ENCODE measurements at places on chromosomes 7 and 10.

- DNase-seq: no peak
These were observed 53.2 kb upstream of the SYPL1 start for GRCh38 chr7:106165337-106165736.

DNA sequence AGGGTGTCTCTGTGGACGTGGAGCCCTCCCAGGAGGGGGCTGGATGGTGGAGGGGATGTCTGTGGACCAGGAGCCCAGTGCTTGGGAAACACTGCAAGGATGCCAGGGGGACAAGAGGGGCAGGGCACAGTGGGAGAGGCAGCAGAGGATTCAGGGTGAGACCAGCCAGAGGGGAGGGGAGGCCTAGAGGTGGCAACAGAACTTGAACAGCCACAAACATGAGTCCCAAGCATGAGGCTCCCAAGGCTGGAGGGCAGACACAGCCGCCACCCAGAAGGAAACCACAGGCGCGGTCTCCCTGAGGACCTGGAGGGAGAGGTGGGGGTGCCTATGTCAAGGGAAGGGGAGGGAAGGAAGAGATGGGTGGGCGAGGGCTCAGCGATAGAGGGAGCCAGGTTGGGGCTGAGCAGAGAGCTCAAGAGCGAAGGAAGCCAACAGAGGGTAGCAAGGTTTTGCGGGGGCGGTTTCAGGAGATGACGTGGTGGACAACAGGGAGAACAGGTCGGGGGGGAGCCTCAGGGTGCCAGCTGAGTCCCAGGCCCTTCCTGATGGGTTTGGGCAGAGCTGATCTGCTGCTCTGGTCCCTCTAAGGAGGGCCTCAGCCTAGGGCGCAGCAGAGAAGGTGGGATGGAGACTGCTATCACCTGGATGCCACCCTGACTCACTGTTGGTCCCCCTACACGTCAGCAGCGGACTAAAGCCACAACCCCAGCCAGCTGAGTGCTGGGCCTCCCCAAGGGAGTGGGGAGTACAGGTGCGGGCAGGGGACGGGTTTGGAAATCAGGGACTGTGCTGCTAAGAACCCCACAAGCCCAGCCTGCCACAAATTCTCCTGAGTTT lies 6.7 kb upstream of the PILRA start:
- peak; percentile 29 for DNase-seq

DNA sequence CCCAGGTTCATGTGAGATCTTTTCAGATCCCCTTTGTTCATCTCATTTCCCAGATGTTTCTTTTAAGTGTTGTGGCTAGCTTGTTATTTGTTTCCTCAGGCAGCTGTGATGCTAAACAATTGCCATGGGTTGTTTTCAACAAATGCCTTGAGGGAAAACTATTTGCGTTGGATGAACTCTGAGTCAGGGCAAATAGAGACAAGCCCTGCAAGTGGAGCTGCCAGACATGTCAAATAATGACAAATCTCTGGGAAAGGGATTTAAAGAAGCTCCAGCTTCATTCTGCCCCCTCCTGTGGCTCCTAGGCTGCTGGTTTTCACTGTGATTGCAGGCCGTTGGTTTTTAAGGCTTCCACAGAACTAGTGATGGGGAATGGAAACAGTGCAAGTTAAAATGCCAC lies 272.4 kb upstream of the SP8 start:
- no peak for DNase-seq

DNA sequence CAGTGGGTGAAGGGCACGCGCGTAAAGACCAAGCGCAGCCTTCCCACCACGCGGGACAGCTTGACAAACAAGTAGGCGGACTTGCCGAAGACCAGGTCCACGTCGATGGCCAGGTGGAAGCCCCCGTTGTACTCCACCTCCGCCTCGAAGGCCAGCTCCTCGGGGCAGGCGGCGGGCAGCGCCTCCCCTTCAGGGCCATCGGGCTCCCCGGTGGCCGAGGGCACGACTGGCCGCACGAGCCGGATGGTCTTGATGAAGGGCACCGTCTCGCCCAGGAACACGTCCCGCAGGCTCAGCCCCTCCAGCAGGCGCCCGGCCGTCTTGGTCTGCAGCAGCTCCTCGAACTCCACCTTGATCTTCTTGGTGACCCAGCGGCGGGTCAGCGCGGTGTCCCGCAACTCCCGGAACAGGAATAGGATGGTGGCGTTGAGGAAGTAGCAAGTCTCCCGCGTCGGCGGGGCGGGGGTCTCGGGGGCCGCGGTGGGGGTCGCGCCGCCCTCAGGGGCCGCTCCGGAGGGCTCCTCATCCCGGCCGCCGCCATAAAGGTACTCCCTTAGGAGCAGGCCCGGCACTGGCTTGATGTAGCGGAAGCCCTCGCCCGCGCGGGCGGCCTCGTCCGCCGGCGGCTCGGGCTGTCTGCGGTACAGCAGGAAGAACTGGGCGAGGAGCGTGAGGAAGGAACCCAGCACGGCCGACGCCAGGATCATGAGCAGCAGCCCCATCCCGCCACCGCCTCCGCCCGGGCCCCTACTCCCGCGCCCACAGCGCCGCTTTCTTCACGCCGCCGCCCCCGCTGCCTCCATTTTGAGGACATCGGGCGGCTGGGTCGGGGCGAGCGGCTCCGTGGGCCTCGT lies 507 bp downstream of the PDZD8 start:
- peak; percentile 50 for DNase-seq

DNA sequence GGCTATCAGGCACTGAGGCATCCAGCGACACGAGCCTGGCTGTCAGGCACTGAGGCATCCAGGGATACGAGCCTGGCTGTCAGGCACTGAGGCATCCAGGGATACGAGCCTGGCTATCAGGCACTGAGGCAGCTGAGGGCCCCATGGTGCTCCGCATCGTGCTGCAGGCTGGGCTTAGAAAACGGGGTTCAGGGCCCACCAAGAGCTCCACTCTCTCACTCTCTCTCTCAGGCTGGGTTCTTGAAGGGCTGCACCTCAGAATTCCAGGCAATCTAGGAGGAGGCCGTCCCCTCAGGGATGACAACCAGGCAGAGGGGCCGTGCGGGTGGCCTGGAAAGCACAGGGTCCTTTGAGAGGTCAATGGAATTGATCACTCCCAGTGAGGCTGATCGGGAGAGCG lies 69.0 kb downstream of the CFAP46 start:
- DNase-seq: no peak

DNA sequence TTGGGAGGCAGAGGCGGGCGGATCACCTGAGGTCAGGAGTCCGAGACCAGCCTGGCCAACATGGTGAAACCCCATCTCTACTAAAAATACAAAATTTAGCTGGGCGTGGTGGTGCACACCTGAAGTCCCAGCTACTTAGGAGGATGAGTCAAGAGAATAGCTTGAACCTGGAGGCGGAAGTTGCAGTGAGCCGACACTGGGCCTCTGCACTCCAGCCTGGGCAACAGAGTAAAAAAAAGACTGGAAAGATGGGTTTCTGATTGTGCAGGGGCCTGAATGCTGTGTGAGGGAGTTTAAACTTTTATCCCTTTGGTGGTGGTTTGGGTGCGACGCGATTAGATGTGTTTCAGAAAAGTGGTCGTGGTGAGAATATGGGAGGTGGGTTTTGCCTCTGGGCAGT lies 1.8 kb downstream of the CHST12 start:
- DNase-seq: no peak

GRCh38 chr10:23585186-23585585 lies 146.3 kb downstream of the OTUD1 start:
- DNase-seq: no peak

DNA sequence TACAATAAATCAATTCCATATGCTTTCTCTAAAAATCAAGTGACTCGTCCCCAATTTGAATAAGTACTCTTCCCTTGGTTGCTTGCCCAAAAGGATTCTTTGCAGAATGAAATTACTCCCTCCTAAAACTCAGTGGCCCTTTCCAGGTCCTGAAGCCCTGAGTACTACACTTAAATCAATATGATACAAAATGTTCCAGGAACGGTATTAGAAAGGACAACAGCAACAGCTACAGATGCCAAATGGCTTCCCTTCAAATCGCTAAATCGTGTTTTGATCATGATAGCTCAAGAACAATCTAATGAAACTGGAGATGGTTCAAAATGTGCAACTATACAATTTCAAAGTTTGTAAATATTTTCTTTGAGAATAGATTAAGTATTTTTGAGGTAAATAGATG lies 59.4 kb downstream of the TPK1 start:
- DNase-seq: no peak

All from GDM1 (cell line).